Gastroesophageal sphincter (tissue), 4 donors: ENCODE measurements at places on chromosomes 5 and 9. TPM values are rescaled to one million over a fixed set of nuclear protein-coding genes. Genes with fewer than 3 reads are reported as not detected.

The GFI1B gene
- total RNA-seq, result not detected

The SUB1 gene
- total RNA-seq, result 221 TPM

The KIF4B gene
- 0.05 TPM for total RNA-seq

The FRRS1L gene
- 11.5 TPM for total RNA-seq

The IFNA21 gene
- total RNA-seq, result not detected

The SLC22A5 gene
- 7.2 TPM for total RNA-seq

The PCDHGB5 gene
- total RNA-seq, result 10.4 TPM

The PCYOX1L gene
- total RNA-seq, result 4.7 TPM

The P4HA2 gene
- total RNA-seq, result 32.8 TPM

DNA sequence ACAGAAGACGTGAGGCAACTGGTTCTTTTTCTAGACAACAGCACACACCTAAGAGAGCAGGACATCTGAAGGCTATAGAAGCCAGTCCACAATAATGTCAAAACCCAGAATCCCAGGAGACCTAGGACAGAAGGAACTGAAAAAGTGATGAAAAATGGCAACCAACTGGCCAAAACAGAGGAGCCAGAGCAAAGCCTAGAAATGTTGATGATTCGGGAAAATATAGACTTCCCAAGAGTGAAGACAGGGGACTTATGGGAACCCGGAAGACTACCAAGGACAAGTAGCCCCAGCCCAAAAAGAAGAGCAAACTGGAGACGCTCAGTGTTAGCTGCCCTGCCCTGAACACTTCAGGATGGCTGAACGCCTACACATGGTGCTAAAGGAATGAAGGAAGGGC lies 43.4 kb upstream of the ZNF366 start:
- no peaks in the 10 kb centered on the region for H3K4me1 ChIP-seq
- H3K27ac ChIP-seq, result no peak overlapping the region
- ATAC-seq, result no peak

- H3K36me3 ChIP-seq, result peaks cover 3% of the 10 kb centered on the region
- no peak overlapping the region for H3K4me3 ChIP-seq
- H3K27ac ChIP-seq, result no peak overlapping the region
- ATAC-seq, result no peak
Observed at GRCh38 chr5:52956014-52956413, 33.1 kb upstream of the ITGA2 start.

DNA sequence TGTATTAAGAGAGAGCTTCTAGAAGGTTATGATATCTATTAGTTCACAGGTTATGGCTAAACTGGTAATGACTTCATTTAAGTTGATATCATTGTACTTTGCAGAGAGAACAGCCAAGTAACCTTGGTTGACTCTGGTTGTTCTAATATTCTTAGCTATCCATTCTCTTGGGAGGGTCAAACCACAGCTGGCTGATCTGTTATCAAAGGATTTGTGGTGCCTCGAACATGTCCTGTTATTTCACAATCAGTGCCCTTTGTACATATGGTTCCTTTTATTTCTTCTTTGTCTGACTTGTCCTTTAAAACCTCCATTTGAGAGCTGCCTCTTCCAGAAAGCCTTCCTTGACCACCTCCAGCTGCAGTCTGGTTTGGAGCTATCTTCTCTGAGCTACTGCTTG lies 61.7 kb downstream of the PDE8B start:
- ATAC-seq, result no peak
- no peak overlapping the region for H3K4me3 ChIP-seq
- H3K36me3 ChIP-seq, result no peaks in the 10 kb centered on the region
- H3K4me1 ChIP-seq, result no peaks in the 10 kb centered on the region
- H3K27me3 ChIP-seq, result no peaks in the 10 kb centered on the region

- peak; percentile 45 for ATAC-seq
- H3K4me3 ChIP-seq, result no peak overlapping the region
- peaks cover 29% of the 10 kb centered on the region for H3K4me1 ChIP-seq
Observed at GRCh38 chr9:136619742-136620440, 42.8 kb upstream of the EGFL7 start.

GRCh38 chr5:14231156-14231555 lies 88.0 kb downstream of the TRIO start:
- peaks cover 8% of the 10 kb centered on the region for H3K4me1 ChIP-seq
- no peak overlapping the region for H3K27ac ChIP-seq
- H3K4me3 ChIP-seq, result no peak overlapping the region

DNA sequence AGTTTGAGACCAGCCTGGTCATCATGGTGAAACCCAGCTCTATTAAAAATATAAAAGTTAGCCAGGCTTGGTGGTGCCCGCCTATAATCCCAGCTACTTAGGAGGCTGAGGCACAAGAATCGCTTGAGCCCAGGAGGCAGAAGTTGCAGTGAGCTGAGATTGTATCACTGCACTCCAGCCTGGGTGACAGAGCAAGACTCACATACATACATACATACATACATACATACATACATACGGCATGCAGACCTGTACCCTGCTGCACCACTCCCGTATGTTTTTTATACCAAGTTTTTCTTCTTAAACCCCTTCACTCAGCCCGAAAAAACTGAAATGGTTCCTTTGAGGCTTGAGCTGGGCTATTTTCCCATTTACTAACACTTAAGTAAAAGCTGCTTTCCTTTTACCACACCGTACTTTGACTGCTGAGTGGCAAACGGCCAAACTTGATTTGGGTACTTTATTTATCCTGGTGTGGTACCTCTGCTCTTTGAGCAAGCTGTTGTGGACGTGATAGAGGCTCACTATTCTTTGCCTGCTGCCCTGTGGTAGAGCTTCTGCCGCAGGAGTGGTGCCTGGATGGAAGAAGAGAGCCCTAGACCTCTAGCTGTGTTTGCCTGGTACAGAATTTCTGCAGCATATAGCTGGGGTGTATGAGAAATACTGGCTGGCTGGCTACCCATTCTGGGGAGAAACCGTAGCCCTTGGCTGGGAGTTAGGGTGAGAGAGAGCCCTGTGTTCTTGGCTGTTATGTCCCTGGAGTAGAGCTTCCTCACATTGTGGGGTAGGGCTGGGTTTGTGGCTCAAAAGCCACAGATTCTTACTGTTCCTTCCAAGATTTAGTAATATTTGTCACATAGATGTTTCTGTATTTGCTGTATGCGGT lies 19.4 kb downstream of the IPO11 start:
- no peaks in the 10 kb centered on the region for H3K27me3 ChIP-seq
- peak; percentile 39 for ATAC-seq
- no peak overlapping the region for H3K4me3 ChIP-seq

DNA sequence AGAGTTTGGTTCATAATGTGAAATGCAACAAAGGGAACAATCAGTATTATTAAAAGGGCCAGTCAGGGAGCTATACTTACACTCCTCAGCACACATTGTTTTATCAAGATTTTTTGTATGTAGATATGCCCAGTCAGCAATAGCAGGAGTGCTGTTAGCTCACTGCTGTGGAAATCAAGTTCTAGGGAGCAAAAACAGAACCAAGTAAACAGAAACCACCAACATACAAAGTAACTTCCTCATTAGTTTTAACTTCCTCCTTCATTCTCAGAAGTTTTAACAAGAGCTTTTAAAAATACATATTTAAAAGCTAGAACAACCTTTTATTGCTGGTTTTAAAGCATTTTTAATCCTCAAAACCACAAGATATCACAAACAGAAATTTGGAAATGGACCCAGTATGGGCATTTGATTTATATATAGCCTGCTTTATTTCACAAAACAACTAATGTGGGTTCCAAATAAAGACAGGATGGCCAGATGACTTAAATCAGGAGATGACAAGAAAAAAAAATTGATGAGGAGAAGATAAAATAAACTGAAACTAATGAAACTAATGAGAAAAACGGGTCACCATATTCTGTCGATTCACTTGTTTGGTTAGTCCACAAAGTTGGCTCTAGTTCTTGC lies 178.5 kb downstream of the ADAMTS12 start:
- H3K36me3 ChIP-seq, result no peaks in the 10 kb centered on the region
- peak overlapping the region; percentile 17 for H3K27ac ChIP-seq
- ATAC-seq, result peak; percentile 80
- H3K27me3 ChIP-seq, result no peaks in the 10 kb centered on the region
- H3K4me1 ChIP-seq, result no peaks in the 10 kb centered on the region

GRCh38 chr5:149240354-149240998 lies 31.2 kb upstream of the AFAP1L1 start:
- no peaks in the 10 kb centered on the region for H3K36me3 ChIP-seq
- ATAC-seq, result no peak
- no peak overlapping the region for H3K4me3 ChIP-seq
- H3K4me1 ChIP-seq, result no peaks in the 10 kb centered on the region
- no peaks in the 10 kb centered on the region for H3K27me3 ChIP-seq

- no peak overlapping the region for H3K4me3 ChIP-seq
- H3K27me3 ChIP-seq, result no peaks in the 10 kb centered on the region
- H3K36me3 ChIP-seq, result no peaks in the 10 kb centered on the region
- no peaks in the 10 kb centered on the region for H3K4me1 ChIP-seq
- ATAC-seq, result no peak
- no peak overlapping the region for H3K27ac ChIP-seq
Observed at GRCh38 chr9:112765281-112765680, 14.7 kb downstream of the SNX30 start.

GRCh38 chr9:71910650-71911060 lies 338 bp downstream of the ABHD17B start:
- peak overlapping the region; percentile 94 for H3K4me3 ChIP-seq
- H3K4me1 ChIP-seq, result no peaks in the 10 kb centered on the region
- peak; percentile 31 for ATAC-seq
- peak overlapping the region; percentile 93 for H3K27ac ChIP-seq

- no peak for ATAC-seq
- no peaks in the 10 kb centered on the region for H3K27me3 ChIP-seq
- H3K4me3 ChIP-seq, result no peak overlapping the region
- no peak overlapping the region for H3K27ac ChIP-seq
- no peaks in the 10 kb centered on the region for H3K36me3 ChIP-seq
Observed at GRCh38 chr5:53713978-53714666, 153.7 kb downstream of the NDUFS4 start.

- H3K27me3 ChIP-seq, result no peaks in the 10 kb centered on the region
- H3K27ac ChIP-seq, result peak overlapping the region; percentile 78
- H3K4me1 ChIP-seq, result peaks cover 27% of the 10 kb centered on the region
- H3K36me3 ChIP-seq, result no peaks in the 10 kb centered on the region
Observed at GRCh38 chr9:119868694-119869093, 499.5 kb upstream of the BRINP1 start.

- H3K36me3 ChIP-seq, result no peaks in the 10 kb centered on the region
- H3K4me3 ChIP-seq, result no peak overlapping the region
- no peak for ATAC-seq
- no peaks in the 10 kb centered on the region for H3K27me3 ChIP-seq
- H3K4me1 ChIP-seq, result no peaks in the 10 kb centered on the region
- no peak overlapping the region for H3K27ac ChIP-seq
Observed at GRCh38 chr9:5549658-5550650, 39.6 kb downstream of the PDCD1LG2 start.

- no peak overlapping the region for H3K4me3 ChIP-seq
- no peaks in the 10 kb centered on the region for H3K4me1 ChIP-seq
- H3K27me3 ChIP-seq, result no peaks in the 10 kb centered on the region
- ATAC-seq, result no peak
Observed at GRCh38 chr5:31944684-31945445, 229.3 kb downstream of the GOLPH3 start.

GRCh38 chr9:134477342-134477925 lies 151.2 kb downstream of the RXRA start:
- ATAC-seq, result no peak
- H3K4me1 ChIP-seq, result peaks cover 3% of the 10 kb centered on the region
- H3K36me3 ChIP-seq, result no peaks in the 10 kb centered on the region

DNA sequence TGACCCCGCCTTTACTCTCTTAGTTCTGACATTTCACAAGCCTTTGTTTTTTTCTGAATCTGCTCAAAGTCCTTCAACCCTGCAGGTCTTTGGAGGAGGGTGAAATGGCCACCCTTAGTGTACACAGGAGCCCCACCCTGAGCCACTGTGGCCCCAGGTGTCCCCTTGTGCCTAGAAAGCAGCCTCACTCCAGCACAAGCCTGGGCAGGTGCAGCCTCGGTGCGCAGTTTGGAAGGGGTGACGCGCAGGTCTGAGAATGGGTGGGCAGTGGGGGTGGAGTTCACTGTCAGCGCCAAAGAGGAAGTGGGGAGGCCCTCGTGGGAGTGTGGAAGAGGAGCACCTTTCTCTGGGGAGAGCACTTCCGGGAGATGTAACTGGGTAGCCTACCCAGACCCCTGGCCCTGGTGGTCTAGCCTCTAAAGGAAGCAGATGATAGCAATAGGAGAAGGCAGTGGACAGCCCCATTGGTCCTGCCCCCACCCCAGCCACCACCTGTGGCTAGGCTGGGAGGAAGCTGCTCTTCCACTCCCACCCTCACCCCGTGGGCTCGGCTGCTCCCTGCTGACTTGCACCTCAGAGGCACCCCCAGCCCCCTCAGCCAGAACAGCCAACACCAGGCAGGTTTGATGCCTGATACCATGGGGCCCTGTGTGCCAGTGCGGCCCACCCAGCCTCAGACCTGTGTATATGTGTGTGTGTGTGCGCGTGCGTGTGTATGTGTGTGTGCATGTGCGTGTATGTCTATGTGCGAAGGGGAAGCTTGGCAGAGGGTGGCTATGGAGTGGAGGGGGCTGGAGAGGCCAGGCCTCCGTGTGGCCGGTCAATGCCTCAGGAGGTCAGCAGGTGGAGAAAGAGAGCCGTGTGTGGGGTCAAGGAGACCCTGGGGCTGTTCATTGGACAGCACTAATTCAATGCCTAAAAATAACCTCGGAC lies 16.8 kb upstream of the DAB2IP start:
- peak; percentile 34 for ATAC-seq
- peaks cover 61% of the 10 kb centered on the region for H3K4me1 ChIP-seq
- no peaks in the 10 kb centered on the region for H3K36me3 ChIP-seq
- no peaks in the 10 kb centered on the region for H3K27me3 ChIP-seq

DNA sequence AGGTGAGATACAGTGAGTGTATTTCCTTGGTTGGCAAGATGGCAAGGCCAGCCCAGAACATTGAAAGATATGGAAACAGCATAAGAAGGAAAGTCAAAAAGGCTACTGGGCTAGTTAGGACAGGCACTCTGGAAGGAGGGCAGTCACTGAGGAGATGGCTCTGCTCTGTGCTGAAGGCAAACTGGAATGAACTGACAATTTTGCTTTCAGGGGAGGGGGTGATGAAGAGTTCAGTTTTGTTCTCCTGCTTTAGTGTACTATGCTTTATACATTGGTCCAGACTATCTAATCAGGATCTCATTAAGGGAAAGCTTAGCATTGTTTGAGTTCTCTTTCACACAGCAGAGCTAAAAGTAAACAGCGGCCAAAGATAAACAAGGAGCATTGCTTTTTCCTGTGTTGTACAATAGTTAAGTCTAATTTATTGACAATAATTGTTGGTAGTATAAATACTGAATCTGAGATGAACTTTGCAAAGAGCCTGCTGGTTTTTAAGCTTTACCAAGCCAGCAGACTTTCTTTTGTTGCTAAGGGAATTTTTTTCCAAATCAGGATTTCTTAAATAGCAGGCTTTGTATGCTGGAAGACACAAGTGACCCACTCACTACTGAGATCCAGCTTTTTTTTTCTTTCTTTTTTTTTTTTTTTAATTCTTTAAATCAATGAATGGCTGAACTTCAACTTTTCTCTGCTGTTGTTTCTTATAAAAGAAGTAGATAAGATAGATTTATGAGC lies 355.5 kb downstream of the ARRDC3 start:
- no peaks in the 10 kb centered on the region for H3K27me3 ChIP-seq
- ATAC-seq, result no peak
- H3K4me3 ChIP-seq, result no peak overlapping the region
- H3K4me1 ChIP-seq, result no peaks in the 10 kb centered on the region
